ENCODE measurements at places on chromosomes 7 and 10.
A peak's percentile ranks its signal among the peaks of the same experiment; 100 is the strongest.

DNA sequence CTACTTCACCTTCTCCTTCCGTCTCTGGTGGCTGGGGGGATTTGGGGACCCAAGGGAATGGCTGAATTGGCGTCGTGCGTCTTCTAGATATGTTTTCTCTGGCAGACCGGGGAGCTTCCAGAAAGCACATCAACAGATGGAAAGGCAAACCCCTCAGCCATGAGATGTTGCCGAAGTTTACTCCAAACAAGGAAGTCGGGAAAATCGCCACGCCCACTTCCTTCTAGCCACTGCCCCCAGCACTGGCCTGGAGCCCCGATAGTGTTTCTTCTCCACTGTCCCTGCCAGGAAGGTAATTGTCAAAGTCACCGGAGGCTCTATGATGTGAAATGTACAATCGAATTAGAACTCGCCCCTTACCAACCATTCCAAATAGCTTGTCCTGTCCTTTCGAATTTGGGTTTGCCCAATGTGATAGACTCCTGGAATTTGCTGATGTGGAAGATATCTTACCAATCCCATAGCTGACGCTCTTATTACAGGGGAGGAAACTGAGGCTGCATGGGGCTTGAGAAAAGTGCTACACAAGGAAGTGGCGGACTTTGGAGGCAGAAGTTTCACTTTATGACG, 191.0 kb downstream of the LSM5 start:
- no peak for DNase-seq

DNA sequence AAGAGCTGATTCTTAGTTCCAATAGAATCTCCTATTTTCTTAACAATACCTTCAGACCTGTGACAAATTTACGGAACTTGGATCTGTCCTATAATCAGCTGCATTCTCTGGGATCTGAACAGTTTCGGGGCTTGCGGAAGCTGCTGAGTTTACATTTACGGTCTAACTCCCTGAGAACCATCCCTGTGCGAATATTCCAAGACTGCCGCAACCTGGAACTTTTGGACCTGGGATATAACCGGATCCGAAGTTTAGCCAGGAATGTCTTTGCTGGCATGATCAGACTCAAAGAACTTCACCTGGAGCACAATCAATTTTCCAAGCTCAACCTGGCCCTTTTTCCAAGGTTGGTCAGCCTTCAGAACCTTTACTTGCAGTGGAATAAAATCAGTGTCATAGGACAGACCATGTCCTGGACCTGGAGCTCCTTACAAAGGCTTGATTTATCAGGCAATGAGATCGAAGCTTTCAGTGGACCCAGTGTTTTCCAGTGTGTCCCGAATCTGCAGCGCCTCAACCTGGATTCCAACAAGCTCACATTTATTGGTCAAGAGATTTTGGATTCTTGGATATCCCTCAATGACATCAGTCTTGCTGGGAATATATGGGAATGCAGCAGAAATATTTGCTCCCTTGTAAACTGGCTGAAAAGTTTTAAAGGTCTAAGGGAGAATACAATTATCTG, 1.6 kb downstream of the LRRTM3 start:
- DNase-seq = no peak

DNA sequence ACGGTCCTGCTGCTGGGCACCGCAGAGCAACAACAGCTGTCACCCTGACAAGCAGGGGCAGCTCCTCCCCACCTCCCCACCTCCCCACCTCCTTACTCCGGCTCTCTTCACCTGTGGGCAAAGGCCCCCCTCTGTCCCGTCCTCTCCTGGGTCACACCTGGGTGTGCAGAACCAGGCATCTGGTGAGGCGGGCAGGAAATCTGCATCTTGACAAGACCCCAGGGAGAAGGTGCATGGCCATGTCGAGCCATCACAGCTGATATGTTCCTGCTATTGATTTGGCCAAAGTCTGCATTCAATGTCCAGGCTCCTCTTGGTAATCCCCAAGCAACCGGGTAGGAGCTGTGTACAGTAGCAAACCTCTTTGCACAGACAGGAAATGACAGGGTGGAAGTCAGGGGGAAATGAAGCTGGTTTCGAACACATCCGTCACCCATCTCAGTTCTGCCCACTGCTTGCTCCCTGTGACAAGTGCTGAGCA, 554.2 kb downstream of the DNAJB6 start:
- DNase-seq = no peak

- no peak for DNase-seq
Observed at GRCh38 chr10:63456437-63457210, 9.2 kb downstream of the JMJD1C start.

DNA sequence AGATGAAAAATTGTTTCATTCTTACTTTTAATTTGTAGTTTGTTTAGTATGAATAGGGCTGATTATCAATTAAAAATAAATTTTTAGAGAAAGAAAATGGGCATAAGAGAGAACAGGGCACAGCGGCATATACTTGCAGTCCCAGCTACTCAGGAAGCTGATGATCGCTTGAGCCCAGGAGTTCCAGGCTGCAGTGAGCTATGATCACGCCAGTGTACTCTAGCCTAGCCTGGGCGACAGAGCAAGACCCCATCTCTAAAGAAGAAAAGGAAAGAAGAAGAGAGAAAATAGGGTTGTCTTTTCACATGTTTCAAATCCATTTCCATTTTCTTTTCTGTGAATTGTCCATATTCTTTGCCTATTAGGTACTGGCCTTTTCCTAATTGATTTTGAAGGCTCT, 8.0 kb downstream of the SMURF1 start:
- DNase-seq = no peak

DNA sequence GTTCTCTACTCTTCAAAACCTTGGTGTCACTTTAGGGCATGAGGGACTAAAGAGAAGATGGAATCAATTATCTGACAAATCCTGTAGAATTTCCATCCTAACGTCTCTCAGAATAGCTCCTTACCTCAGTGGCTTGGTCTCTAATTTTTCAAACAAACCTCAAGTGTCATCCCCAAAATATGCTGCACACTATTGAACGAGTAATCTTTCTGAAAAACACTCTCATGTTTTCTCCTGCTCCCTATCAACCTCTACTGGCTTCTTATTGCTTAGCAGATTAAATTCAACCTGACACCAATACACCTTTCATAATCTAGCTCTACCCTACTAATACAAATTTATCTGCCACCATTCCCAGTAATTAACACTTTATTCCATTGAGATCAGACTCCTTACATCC, 8.5 kb downstream of the CNOT4 start:
- DNase-seq = no peak

GRCh38 chr10:113052076-113052830, 102.2 kb downstream of the TCF7L2 start:
- DNase-seq = no peak

- no peak for DNase-seq
Observed at GRCh38 chr7:146700015-146700560, 583.5 kb downstream of the CNTNAP2 start.

DNA sequence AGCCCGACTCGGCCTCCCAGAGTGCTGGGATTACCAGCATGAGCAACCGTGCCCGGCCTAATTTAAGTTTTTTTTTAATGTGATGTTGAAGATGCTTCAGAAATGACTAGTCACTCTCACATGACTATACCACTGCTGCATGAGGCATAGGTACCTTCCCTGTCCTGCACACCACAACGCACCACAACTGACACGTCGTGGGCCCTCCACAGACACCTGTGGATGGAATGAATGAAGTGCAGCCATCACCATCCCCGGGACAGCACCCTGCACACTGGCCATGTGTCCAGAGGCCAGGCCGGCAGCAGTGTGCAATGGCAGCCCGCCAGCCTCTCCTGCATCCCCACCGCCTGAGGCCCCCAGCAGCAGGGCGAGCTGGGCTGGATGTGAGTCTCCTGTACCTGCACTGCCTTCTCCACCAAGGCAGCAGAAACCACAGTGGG, 55.1 kb downstream of the VOPP1 start:
- DNase-seq = peak; percentile 66

GRCh38 chr10:76202777-76203176, 771.4 kb downstream of the LRMDA start:
- no peak for DNase-seq

DNA sequence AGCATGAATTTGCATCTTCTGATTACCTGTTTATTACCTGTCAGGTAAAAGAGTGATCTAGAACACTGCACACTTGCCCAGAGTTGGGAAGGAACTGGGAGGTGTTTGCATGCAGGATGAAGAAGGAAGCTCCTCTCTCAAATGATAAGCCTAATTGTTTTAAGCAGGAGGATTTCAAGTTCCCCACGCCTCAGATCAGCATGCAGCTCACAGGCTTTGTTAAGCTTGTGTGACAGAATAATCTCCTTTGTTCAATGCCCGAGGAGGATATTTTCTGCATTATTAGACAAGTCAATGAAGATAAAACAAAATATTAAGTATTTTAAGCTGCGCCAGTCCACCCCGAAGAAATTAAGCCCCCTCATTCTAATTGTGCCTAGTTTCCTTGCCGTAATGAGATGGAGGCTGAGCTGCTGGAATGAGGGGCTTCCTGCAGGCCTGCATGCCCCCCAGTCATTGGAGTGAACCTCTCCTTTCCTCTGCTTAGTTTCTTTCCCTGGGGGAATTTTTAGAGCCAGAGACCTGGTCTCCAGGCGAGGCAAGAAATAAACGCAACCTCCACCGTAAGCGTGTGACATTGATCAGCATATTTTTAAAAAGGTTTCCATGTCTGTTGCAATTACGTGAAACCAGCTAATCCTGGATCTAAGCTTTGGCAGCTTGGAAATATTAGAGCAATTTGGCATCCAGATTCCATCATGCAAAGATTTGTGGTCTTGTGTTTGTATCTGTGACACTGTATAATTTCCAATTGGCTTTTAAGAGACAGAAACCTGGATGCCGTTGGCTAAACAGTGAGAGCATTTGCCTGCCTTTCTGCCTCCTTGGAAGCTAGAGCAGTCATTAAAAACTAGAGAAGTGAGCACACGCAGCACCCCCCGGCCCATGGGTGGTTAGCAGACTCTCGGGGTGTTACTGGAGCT, 376.0 kb downstream of the GALNT17 start:
- DNase-seq = no peak

GRCh38 chr7:67309764-67310549, 313.3 kb downstream of the TYW1 start:
- no peak for DNase-seq

- DNase-seq = no peak
Observed at GRCh38 chr10:19014034-19014433, 34.6 kb upstream of the MALRD1 start.

DNA sequence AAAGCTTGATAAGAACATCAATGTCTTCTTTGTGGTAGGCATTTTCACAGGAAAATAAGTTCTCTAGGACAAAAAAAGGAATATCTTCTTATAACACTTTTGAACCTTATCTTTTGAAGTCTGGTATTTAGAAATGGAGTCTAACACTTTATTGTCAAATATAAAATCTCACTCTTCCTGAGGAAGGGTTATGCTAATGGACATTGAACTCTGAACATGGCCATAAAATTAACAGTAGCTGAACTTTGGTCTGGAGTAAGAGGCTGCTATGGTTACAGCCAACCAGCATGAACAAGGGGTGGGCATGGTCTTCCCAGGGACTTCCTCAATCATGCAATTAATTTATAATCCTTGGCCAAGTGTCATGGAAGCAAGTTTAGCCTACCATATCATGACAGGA, at the start of gene CLRN3:
TSS of gene CLRN3 (minus strand) at position 199 of the 400 bp plus-strand sequence. CDS start at position 42, 157 bp downstream.
- DNase-seq = no peak

GRCh38 chr7:42854571-42855118, 57.2 kb downstream of the C7orf25 start:
- DNase-seq = no peak

DNA sequence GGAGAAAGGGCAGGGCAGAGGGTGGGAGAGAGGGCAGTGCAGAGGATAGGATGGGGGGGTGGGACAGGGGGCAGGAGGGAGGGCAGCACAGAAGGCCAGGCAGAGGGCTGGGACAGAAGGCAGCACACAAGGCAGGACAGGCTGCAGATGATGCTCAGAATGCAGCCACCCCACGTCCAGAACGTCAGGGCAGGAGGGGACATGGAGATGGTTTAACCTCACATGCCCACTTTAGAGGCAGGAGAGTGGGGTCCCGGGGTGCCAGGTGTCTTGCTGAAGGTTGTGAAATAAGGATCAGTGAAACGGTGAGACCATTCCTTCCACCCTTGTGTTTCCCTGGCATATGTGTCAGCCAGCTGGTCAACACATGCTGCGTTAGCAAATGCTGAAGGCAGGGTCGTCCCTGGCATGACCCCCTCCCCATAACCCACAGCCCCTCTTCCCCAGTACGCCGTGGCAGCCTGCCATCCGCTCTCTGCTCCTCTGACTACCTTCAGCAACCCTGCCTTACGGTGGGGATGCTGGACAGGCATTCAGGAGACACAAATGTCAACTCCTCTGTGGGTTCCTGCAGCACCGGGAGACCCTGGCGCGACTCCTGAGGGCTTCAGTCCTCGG, 592.1 kb downstream of the DNAJB6 start:
- no peak for DNase-seq

GRCh38 chr10:91909117-91909677, at the start of gene FGFBP3:
Gene FGFBP3, minus strand, starts transcription at chr10:91909486. Its CDS starts 517 bp downstream, at chr10:91908969.
- DNase-seq = peak; percentile 33

GRCh38 chr7:98252425-98253054, 508 bp upstream of the TECPR1 start:
- DNase-seq = no peak

DNA sequence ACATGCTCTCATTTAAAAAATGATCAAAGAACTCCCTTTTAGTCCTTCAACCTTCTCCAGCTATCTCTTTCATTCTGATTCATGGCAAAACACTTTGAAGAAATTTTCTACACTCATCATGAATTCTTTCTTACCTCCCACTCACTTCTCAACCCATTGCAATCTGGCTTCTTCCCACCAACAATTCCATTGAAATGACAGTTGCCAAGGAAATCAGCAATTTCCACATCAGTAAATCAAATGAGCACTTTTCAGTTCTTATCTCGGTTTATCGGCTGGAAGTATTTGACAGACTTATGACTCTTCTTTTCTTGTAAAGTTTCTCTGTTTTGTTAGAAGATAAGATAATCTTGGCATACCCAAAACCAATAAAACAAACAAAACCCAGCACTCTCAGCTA, 99.1 kb upstream of the CACNA2D1 start:
- DNase-seq = no peak

GRCh38 chr7:93374345-93374940, 142.3 kb downstream of the VPS50 start:
- DNase-seq = no peak

GRCh38 chr7:115475761-115476385, 554.0 kb downstream of the MDFIC start:
- no peak for DNase-seq

DNA sequence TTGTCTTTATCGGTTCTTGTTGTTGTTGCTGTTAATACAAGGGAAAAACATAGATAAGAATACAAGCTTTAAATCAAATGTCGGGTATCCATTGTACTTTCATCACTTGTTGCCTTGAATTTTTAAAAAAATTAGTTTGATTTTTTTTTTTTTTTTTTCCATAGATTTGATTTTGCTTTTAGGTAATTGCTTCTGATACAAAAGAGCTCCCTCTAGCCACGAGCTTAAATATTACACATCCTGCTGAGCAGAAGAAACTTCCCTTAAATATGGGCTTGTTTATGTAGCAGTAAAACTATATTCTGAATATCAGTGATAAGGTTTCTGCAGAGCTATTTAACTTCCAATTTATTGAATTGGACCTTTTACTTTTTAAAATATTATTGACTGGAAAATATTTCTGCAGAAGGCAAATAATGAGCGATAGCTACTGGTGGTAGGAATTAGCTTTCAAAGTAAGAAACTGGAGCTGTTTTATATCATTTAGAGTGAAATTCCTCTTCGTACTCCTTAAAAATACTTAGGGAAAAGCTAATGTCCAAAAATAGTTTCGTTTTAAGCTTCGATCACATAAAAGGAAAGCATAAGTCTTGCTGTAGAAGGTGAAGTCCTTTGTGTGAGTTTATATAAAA, 216.9 kb downstream of the POLR1F start:
- DNase-seq = no peak
